RKO (cell line): ENCODE measurements at places on chromosomes 5 and 9.

DNA sequence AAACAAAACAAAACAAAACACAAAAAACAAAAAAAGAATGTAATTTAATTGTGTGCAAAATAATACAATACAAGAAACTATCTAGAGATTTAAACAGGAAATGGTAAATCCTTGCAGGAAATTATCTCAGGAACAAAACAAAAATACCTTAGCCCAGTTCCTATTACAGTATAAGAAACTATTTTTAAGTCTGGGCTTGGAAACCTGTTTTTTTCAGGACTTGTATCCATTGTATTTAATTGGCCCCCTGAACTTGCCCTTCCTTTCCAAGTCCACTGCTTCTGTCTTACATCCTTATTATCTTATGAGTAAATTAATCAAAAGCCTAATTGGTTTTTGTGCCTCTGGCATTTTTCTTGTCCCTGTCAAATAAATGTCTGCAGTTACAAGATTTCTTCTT, 48.5 kb downstream of the ST8SIA4 start:
- no peak for DNase-seq

GRCh38 chr9:35948451-35948850, 9.5 kb downstream of the OR2S2 start:
- no peak for DNase-seq

- DNase-seq = peak; percentile 74
These were observed 18.0 kb downstream of the ATOX1 start for GRCh38 chr5:151740336-151740942.

DNA sequence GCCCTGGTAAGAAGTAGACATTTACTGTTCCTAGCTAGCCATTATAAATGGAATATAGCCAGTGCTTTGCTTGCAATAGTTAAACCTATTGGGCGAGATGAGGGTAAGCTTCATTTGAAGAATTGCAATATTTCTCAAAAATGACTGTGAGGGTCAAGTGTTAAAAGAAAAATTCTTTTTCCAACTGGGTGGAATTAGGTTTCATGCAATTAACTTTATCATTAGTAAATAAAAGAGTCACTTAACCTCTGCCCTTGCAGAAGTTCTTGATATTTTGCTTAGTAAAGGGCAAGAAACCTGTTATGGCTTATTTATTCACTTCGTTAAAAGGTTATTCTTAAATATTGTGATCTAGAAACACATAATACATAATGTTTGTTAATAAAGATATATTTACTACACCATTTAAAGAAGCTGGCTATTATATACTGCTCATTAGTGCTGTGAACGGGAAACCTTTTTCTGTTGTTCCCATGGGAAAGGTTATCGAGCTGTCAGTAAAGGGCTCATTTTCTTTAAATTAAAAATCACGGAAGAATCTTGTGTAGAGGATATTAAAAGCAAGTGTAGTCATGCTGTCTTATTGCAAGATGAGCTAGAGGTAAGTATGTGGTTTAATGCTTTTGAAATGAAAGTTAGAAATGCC, 370.5 kb downstream of the CSNK1G3 start:
- DNase-seq = no peak

- no peak for DNase-seq
These were observed 88.1 kb upstream of the EPB41L4B start for GRCh38 chr9:109408759-109409462.

- no peak for DNase-seq
These were observed 27.4 kb downstream of the CTSL start for GRCh38 chr9:87753313-87753712.

DNA sequence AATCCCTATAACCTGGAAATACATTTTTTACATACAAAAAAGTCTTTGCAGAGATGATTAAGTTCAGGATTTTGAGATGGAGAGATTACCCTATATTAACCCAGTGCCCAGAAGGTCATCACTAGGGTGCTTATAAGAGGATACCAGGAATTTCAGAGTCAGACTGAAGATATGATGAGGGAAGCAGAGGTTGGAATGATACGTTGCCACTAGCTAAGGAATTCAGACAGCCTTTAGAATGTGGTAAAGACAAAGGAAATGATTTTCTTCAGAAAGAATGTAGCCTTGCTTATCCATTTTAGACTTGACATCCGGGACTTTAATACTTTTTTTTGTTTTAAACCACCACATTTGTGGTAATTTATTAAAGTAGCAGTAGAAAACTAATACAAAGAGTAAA, 2176.8 kb upstream of the C9orf72 start:
- DNase-seq = no peak

- DNase-seq = no peak
These were observed 113.2 kb downstream of the SLC12A2 start for GRCh38 chr5:128196791-128197190.

DNA sequence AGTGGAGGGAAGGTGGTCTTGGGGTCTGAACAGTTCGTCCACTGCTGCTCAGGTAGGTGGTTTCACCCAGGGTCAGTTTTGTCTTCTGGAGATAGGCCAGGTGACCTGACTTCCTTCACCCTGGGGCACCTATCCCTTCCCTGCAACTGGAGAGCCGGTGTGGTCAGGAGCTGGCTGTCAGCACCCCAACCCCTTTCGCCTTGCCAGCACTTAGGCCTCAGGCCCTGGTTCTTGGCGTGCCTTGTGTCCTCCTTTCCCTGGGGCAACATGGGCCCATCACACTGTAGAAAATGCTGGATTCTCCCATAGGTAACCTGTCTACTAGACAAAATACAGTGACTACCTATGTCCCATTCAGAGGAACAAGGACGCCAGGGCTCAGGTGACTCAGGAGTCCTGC, 13.1 kb downstream of the PROP1 start:
- DNase-seq = no peak

DNA sequence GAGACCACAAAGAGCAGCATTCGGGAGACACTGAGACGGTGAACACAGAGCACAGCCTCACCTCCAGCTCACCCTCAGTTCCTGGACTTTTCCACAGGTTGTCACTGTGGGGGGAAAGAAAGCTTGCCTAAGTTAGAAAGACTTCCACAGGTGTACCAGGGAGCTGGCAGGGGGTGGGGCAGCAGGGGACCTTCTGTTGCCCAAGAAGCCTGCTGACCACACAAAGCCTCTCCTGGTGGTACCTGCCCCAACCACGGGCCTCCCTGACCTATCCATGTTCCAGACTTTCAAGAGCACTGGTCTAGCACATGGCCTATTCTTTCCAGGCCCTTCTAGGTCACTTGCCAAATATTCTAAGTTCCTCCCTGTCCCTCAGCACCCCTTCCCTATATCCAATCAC, 550.8 kb downstream of the BNC2 start:
- DNase-seq = no peak

DNA sequence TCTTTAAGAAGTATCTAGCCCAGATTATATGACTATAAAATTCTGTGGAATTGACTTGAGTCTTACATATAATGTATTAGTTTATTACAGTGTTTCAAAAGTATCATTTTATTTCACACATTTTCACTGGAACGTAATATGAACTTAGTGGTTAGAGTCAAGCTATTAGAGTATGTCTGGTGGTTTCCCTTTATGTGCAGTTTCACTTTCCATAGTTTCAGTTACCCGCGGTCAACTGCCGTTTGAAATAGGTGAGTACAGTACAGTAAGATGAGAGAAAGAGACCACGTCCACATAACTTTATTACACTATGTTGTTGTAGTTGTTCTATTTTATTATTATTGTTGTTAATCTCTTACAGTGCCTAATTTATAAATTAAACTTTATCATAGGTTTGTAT, 50.5 kb downstream of the COMMD10 start:
- DNase-seq = no peak

GRCh38 chr5:154831451-154831850, 19.0 kb downstream of the FAXDC2 start:
- DNase-seq = no peak

- DNase-seq = peak; percentile 84
These were observed 1.0 kb downstream of the RABL6 start for GRCh38 chr9:136808806-136809158.

GRCh38 chr5:32461441-32462120, 17.0 kb upstream of the ZFR start:
- DNase-seq = no peak

- DNase-seq = no peak
These were observed 1.6 kb downstream of the HTR1A start for GRCh38 chr5:63960646-63961045.

DNA sequence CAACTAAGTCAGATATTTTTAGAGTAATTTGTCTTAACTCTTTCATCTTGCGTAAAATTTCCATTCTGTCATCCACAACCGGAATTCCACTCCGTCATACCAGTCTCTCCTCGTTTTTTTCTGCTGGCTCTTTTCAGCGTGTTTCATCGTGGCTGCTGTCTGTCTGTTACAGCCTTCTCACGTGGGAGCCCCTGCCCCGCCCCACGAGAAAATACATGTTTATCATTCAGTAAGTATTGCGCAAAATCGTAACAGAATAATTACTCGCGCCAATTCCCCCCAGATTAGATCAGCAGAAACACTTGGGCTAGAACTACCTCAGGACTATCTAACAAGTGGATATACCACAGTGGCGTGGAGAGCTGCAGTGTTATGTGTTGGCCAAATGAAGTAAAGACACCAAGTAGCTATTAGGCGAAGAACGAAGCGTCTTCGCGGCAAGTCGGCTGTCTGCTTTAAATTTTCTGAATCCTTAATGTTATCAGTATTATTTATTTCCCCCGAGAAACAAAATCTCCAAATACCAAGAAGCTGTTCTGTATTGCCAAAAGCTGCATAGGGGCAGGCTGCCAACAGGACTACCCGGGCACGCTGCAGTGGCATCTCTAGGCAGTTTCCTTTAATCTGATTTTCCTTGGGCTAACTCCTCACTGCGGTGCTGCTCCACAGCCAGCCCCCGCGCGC, 566 bp upstream of the FOCAD start:
- DNase-seq = peak; percentile 79

DNA sequence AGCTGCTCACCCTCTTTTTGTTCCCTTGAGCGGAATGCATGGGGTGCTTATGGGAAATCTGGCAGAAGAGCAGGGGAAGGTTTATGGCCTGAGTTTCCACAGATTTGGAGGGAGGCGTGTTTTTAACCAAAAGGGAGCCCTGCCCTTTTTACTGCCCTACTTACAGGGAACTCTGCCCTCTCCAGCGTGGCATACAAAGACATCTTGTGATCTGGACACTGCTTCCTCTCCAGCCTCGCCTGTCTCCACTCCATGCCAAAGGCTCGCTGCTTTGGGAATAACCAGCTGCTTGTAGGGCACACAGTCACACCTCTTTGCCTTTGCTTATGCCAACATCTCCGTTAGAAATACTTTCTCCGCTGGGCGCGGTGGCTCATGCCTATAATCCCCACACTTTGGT, 314.2 kb downstream of the ARHGAP26 start:
- DNase-seq = no peak

GRCh38 chr9:136270173-136270705, 24.6 kb upstream of the QSOX2 start:
- DNase-seq = no peak

- no peak for DNase-seq
These were observed 60.5 kb downstream of the ASTN2 start for GRCh38 chr9:117354244-117354847.

GRCh38 chr5:36558641-36559040, 47.8 kb upstream of the SLC1A3 start:
- DNase-seq = no peak

GRCh38 chr9:3743901-3744413, 218.2 kb upstream of the RFX3 start:
- no peak for DNase-seq

DNA sequence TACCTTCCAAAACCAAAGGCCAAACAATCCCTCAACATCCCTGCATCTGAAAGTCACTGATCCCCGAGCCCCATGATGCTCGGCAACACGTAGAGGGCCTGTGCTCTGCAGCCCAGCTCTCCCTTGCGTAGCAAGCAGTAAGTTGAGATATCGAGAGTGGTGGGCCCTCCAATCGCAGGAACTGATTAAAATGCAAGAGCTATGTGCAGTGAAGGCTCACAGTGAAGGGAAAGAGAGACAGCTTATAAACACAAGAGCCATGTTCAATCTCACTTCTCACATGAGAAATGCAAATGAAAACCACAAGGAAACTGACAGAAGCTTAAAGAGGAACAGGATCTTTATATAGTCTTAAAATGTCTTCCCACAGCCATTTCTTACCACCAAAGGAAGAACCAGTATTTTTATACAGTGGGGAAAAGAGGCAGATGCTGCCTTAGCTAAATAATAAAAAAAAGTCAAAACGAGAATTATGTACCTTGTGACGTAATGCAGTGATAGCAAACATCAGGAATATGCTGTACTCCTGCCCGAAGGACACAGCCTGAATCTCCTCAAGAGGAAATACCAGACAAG, 24.6 kb downstream of the TTF1 start:
- no peak for DNase-seq

GRCh38 chr5:40679913-40680681, at the start of gene PTGER4:
TSS of gene PTGER4 (plus strand) at chr5:40679915. CDS start at chr5:40680994, 1,079 bp downstream.
- no peak for DNase-seq

DNA sequence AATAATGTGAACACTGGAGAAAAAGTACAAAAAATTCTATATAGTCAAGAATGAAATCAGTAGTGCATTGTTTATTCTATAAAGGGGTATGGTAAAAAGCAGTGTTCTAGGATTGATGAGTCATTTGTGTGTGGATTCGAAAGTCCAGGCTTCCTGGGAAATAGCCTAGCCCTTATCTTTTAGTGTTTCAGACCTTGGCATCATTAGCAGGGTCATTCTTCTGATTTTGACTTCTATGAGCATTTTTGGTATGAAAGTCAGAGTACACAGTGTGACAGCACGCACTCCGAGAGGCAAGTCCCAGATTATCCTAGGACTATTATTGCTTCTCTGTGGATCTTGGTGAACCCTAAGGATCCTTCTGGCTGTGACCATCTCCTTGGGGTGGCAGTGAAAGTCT, 16.9 kb downstream of the PCSK5 start:
- DNase-seq = no peak

- no peak for DNase-seq
These were observed 10.1 kb downstream of the FBXL7 start for GRCh38 chr5:15510092-15510491.

DNA sequence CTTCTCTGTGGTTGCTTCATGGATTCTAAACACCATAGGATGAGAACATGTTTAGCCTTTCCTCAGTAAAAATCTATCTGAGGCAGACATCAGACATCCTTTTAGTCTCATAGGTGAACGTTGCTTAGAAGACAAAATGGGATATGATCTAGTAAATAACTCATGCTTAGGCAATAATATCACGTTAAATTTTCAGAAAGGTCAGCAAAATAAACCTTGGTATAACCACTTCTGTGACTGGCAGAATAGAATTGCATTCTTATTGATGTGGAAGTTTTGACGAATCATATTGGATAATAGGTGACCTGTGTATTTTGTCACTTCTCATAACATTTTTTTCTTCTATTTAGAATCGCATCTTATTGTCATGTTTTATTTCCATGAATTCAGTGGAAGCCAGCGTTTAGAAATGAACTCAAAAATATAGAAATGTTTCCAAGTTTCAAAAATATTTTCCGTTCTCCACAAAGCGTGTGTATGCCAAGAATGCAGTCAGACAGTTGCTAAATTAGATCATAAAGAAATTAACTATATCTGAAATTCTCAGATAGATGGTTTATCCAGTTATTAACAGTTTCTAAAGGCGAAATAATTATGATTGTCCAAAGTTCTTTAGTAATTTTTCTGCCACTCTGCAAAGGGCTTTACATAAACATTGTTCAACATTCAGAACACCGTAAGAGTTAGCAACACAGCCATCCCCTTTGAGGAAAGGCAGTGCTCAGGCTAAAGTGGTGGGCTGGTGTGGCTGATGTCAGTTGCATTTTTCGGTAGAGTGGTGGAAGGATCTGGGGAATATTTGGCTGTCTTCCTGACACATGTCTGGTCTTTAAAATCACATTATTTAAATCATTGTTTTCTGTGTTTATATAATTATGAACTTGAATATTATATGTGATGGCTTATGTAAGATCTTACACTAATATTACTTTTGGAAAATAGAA, 827.2 kb downstream of the MTRR start:
- DNase-seq = no peak
